ENCODE measurements at places on chromosomes 7 and 10.

GRCh38 chr10:113347508-113347907, 205.3 kb upstream of the HABP2 start:
- DNase-seq: no peak

DNA sequence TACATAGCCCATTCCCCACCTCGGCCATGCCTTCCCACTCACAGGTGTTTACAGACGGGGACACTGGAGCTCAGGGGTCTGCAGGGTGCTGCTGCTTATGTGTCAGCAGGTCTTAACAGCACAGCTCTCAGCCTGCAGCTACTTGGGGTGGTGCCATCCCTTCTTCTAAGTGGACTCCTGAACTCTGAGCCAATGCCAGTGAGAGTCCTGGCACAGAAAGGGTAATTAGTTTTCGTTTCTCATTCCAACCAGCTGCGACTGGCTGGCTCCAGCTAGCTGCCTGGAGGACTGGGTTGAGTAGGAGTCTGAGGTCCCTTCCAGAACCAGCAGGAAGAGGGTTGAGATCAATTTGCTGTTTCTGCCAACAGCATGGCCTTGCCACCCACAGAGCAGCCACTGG, 88.3 kb upstream of the AGK start:
- DNase-seq: no peak

- DNase-seq: no peak
These were observed 442.8 kb downstream of the PLXNA4 start for GRCh38 chr7:132133501-132133900.

GRCh38 chr7:137258552-137258951, 85.0 kb downstream of the PTN start:
- no peak for DNase-seq

- no peak for DNase-seq
These were observed 122.9 kb downstream of the NRF1 start for GRCh38 chr7:129734400-129734799.

DNA sequence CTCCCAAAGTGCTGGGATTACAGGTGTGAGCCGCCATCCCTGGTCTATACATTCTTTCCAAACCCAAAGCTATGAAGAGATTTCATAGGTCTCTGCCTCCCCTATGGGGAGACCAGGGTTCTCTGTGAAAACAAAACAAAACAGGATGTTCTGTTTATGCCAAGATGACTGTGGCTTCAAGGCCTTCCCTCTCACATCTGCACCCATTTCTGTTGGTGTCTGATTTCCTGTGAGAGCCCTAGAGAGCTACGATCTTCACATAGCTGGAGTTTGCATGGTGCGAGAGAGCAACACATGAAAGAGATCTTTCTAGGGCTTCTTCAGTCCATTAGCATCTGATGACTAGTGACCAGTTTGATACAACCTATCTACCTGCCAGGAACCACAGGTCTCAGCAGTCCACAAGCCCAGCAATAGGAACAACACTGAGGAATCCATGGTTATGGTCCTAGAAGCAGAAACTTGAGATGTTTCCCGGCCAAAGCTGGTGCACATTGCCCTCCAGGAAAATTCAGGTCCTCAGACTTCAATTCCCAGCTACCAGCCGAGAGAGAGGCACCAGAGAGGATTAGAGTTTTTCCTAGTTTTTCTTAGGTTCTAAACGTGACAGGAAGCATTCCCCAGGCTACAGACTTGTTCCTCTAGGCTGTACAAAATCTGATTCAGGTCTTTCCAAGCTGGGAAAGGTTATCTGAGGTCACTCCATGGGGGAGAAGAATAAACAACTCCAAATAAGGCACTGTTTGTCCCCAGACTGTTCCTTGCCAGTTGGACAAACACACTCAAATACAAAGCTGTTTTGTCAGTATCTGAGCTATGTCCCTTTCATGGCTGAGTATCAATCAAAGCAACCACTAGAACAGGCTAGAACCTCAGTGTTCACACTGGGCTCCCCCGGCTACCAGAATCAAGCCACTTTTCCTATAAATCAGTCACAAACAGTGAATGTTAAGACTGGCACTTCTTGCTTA, 259.7 kb downstream of the CALN1 start:
- DNase-seq: no peak

GRCh38 chr10:104342941-104343411, 4.7 kb upstream of the ITPRIP start:
- no peak for DNase-seq

DNA sequence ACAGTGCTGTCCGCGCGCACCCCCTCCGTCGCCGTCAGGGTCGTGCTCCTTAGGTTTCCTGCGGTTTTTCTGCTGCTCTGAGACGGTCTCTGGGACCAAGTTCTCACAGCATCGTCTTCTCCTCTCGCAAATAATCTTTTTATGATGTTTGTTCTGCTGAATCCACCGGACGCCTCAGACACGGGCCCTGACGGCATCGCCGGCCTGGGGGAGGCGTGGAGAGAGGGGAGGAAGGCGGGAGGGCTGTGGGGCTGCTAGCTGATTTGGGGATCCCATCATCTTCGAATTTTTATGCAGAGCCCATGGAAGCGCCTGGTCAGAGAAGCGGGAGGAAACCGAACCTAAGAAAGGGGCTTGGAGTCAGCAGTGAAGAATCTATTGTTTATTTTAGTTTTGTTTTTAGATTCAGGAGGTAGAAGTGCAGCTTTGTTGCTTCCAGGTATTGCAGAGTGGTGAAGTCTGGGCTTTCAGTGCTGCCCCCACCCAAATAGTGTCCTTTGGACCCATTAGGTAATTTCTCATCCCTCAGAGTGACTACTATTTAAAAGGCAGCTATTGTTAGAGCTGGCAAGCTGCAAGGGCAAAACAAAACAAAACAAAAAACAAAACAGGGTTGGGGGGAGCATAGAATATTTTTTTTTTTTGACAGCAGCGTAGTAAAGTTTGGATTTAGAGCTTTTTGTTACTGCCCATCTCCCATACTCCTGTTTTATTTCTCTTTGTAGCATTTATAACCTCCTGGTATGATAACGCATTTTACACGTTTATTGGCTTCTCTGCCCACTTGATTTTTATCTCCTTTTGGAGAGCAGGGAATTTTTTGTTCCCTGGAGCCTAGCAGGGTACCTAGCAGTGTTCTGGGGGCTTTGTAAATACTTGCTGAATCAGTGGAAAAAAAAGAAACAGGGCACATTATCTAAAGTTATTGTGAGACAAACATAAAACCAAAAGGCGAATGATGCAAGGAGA, 92.6 kb downstream of the SPAG6 start:
- DNase-seq: no peak

DNA sequence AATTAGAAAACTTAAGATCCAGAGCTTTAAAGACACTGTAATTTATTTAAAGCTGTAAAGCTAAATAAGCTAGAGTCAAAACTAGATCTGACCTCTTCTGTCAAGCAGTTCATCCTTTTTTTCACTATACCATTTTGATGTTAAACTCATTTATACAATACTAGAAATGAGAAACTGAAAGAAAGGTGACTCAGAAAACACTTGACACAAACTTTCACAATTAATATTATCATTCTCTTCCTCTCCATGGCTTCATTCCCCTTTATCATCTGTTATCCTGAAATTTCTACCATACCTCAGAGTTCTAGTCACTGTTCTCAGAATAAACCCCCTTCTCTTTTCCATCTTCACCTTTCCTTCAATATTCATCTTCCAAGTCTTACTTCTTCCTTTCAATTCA, 1.3 kb downstream of the FIGNL1 start:
- DNase-seq: no peak

DNA sequence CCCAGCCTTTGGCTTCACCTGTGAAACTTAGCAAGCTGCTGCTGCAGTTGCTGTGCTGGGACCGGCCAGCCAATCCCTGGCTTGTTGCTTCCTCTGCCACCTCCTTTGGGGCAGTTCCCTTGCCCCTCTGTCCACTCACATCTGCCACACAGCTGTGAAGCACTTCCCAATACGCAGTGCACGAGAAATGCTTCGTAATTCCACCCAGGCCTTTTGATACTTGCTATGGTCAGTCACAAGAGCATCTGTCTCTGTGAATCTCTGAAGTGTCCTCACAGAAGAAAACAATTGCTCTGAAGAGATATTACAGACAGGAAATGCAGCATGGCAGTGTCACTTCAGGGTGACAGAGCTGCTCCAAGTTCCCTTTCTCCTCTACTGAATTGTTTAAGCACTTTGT, 208.5 kb downstream of the PTEN start:
- DNase-seq: no peak

GRCh38 chr7:129968592-129969383, 16.0 kb upstream of the UBE2H start:
- DNase-seq: no peak

DNA sequence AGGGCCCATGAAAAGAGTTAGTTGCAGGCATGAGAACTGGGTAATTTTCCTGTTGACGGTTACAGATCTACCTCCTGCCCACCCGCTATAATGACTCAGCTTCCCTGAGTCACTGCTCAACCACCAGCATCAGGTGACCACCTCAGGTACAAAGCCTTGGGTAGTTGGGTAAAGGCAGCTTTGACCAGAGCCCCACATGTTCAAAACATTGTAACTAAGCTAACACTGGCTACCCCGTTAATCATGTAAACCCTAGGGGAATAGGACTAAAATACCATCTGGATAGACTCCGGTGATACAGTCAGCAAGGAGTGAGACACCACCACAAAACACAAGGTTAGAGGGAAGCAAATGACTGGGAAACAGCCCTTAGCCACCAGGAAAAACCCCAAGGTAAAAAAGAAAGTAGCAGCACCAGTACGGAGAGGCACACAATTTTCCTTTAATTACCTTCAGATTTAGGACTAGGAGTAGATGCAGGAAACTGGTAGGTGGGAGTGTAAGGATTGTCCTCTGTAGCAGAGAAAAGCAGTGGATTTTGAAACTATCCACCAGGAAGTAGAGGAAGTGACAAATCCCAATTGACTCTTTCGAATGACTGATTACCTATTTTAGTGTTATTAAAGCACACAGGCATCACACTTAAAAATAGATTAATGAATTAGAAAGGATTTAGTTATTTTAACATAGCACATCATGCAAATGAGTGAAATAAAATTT, 103.5 kb upstream of the PDLIM1 start:
- DNase-seq: no peak

GRCh38 chr7:16785321-16785720, 19.5 kb downstream of the AGR2 start:
- no peak for DNase-seq

DNA sequence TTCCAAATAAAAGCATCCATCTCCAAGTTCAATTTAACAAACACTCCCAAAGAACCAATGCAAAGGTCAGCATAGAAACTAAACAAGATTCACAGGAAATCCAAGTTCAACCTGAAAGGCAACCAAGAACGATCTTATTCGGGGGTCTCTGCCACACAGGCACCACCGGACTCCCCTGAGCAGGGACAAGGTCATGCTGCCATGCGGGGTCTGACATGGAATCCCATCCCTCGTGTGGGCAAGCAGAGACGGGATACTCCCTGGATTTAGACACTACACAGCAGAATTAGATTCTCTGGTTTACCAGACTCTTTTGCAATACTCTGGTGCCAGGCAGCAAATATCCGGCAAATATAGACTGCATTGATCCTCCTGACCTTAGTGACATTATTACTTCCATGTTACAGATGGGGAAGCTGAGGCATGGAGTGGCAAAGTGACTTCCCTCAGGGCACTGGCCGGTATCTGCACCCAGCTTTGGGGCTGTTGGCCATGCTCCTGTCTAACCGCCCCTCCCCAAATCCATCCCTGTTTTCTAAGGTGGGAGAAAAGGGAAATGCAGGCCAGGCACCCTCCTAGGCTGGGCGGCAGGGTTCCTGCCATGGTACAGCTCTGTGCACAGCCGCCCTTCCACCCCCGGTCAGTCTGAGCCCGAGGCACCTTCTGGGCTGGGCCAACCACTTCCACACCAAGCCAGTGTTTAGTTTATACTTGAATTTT, 111.8 kb downstream of the VIPR2 start:
- no peak for DNase-seq

- no peak for DNase-seq
These were observed 73.6 kb downstream of the ANK3 start for GRCh38 chr10:60316029-60316428.

GRCh38 chr7:50791938-50792341, 9.2 kb upstream of the GRB10 start:
- DNase-seq: no peak

DNA sequence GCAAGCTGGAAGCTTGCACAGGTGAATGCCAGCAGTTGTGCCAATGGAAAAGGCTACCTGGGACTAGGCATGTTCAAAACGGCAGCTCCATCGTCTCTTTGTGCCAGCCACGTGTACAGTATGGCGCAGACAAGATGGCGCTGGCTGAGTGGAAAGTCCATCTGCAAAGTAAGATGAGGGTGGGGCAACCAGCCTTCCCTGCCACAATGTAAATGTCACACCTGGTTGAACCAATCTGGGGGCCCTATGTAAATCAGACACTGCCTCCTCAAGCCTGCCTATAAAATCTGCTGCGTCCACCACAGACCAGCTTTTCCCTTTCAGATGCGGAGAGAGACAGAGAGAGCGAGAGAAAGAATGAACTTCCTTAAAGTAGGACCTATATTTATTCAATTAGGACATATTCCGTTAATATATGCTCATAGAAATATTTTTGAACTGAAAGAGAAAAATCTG, 18.5 kb upstream of the C7orf33 start:
- no peak for DNase-seq

DNA sequence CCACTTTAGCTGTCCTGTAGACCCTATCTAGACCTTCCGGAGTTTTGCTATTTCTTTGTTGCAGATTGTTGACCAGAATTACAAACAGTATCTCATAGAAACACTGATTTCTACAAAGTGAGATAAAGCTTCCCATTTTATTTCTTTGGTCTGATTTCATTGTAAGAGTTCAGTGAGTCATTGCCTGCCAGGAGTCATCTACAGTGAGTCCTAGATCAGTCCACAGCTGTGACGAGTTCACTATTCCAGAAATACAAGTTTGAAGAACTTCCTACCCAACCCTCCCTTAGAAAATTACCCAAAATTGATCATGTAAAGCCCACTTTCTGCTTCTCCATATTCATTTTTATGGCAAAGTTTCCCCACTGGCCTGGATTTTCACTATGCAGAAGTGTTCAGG, 905.5 kb downstream of the CNTNAP2 start:
- DNase-seq: no peak

GRCh38 chr10:97682042-97682441, 5.0 kb downstream of the AVPI1 start:
- DNase-seq: no peak

DNA sequence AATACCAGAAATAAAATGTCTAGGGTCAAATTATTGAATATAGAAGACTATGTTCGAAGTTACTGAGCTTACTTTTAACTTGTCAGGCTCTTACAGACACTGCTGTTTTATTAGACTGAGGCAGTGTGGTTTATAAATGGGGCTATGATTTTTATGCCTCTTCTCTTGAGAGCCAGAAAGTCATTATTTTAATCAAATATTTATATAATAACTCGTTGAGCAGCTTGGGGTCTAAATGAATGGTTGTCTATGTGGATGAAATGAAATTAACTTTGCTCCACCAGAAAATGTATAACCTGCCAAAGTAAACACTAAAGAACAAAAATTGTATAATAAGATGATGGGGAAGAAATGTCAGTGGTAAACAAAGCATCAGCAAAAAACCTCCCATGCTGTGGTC, 175.6 kb upstream of the THSD7A start:
- no peak for DNase-seq

DNA sequence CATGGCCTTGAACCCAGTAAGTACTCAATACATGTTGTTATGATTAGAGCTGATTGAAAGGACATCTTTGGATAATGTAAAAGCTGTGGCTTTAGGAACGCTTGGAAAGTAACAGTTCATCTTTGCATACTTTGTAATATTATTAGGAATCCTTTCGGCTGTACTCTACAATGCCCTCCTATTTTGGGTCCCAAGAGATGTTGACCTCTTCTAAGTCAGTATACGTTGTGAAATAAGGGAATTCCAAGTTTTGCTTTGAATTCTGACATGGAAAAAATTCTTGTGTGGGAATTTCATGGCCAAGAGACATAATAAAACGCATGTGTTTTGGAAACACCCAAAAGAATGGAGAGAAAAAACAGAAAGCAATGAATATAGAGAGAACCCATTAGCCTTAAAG, 7.7 kb downstream of the AGR3 start:
- no peak for DNase-seq

All from AG09309 (cell line).